ENCODE measurements at places on chromosomes 16 and 17.

- DNase-seq: no peak
Measured at GRCh38 chr16:88634141-88634993, 4.0 kb upstream of the IL17C start.

DNA sequence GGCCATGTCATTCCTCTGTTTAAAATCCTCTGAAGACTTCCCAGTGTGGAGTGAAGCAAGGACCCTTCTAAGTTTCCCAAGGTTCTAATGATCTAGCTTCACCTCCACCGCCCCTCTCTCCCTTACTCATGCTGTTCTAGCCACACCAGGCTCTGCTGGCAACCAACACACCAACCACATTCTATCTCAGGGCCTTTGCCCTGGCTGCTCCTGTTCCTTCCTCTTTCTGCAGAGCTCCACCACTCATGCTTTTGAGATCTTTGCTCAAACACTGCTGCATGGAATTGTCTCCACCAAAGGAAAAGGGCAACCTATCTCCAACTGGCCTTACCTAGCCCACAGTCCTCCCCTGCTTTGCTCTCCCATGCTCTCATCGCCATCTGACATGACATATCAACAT lies 128.7 kb downstream of the XYLT1 start:
- DNase-seq: no peak

- no peak for DNase-seq
Measured at GRCh38 chr17:73998249-73998648, 205.2 kb upstream of the RPL38 start.

DNA sequence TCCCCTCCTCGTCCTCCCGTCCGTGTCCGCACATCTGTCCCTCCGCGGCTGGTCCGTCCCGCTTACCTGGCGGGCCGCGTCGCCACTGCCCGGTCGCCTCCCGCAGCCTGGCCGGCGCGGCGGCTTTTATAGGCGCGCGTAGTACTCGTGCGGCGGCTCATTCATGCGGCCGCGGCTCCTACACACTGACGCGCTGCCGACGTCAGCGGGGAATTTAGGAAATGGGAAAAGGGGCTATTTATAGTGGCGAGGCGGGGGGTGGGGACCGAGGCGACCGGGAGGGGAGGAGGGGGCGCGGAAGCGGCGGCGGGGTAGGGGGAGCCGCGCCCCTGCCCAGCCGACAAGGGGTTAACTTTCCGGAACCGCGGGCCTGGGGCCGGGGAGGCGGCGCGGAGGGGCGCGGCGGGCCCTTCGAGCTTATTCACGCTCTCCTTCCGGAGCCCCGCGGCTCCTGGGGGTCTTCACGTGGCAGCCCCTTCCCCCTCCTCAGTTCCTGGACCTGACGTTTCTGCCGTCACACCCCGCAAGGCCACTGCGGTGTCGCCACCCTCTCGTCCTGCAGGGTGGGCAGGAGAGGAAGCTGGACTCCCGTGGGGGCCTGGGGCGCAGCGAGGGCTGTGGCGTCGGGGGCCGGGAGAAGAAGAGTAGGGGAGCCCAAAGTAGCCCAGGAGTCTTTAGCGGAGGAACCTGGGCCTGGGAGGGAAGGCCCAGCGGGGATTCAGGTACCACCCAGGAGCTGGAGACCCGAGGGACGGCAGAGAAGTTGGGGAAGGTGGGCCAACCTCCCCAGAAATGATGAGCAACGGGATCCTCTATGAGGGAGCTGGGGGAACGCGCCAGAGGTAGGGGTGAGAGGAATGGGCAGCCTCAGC lies 3.6 kb upstream of the HIC1 start:
- DNase-seq: no peak

GRCh38 chr16:89199241-89200123 lies 855 bp downstream of the SLC22A31 start:
- no peak for DNase-seq

GRCh38 chr16:85344502-85345128 lies 232.3 kb upstream of the CIBAR2 start:
- DNase-seq: no peak

DNA sequence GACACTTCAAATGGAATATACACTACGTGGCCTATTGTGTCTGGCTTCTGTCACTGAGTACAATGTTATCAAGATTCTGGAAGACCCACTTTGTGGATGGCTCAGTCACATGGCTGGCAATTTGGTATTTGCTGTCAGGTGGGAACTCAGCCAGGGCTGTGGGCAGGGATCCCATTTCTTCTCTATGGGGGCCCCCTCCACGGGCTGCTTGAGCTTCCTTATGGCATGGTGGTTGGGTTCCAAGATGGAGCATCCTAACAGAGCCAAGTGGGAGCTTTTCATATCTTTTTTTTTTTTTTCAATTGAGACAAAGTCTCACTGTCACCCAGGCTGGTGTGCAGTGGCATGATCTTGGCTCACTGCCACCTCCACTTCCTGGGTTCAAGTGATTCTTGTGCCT lies 18.0 kb upstream of the CEP20 start:
- DNase-seq: no peak

GRCh38 chr17:34374457-34374856 lies 11.4 kb upstream of the CCL1 start:
- no peak for DNase-seq

GRCh38 chr17:49443862-49444261 lies 29.2 kb upstream of the PHB1 start:
- DNase-seq: no peak

DNA sequence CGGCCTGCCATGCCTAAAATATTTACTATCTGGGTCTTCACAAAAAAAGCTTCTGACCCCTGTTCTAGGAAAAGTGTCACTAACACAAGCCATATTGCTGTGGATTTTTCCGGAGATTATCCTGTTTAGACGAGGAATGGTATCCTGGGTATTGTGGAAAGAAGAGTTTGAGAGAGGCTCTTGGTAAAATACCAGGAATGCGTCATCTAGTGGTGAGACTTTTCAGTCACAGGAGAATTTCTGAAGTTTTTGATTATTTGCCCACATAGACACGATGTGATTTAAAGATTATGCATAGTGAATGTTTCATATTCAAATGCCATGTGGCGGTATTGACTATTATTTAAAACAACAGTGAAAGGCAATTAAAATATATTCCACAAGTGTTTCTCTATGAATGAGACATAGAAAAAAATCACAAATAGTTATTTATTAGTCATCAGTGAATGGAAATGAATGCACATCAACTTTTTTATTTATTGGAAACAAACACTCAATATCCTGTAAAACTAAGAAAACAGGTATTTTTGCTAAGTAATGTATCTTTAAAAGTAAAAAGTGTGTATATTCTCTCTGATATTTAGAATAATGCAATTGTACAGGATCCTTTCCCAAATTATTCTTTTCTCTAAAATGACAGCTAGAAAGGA lies 7.8 kb downstream of the KRT28 start:
- no peak for DNase-seq

GRCh38 chr16:85017633-85018032 lies 6.3 kb upstream of the ZDHHC7 start:
- no peak for DNase-seq

DNA sequence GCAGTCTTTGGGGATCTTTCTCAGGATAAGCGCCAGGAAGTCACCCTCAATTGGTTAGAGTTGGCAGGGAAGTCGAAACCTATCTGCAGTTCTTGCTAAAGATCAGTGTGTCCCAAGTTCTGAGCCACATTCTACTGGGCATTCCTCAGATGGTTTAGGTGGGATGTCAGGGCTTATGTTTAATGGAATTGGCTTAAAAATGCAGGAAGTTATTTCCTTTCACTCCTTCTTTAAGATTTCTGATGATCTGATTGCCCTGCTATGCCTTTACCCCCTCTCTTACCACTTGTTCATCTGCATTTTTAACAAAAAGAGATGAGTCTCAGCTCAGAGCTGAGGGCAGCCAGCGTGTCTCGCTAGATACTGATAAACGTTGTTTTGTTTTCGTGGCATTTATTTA lies 30.8 kb downstream of the FOXL1 start:
- DNase-seq: no peak

DNA sequence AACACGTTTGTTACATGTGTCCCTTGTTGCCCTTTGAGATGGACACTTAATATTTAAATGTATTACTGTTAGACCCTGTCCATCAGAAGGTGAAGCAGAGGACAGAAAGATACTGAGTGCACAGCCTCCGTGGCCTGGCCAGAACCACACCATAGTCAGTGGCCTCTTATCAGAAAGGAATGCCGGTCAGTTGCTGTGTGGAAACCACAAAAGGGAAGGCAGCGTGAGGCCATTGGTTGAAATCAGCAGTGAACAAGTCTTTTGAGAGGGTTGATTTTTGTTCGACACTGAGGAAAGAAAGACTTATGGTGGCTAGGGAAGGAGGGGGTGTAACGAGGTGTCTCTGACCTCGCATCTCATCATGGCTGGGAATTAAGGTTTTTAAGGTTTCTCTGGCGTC lies 85.4 kb upstream of the CLEC18A start:
- DNase-seq: no peak

DNA sequence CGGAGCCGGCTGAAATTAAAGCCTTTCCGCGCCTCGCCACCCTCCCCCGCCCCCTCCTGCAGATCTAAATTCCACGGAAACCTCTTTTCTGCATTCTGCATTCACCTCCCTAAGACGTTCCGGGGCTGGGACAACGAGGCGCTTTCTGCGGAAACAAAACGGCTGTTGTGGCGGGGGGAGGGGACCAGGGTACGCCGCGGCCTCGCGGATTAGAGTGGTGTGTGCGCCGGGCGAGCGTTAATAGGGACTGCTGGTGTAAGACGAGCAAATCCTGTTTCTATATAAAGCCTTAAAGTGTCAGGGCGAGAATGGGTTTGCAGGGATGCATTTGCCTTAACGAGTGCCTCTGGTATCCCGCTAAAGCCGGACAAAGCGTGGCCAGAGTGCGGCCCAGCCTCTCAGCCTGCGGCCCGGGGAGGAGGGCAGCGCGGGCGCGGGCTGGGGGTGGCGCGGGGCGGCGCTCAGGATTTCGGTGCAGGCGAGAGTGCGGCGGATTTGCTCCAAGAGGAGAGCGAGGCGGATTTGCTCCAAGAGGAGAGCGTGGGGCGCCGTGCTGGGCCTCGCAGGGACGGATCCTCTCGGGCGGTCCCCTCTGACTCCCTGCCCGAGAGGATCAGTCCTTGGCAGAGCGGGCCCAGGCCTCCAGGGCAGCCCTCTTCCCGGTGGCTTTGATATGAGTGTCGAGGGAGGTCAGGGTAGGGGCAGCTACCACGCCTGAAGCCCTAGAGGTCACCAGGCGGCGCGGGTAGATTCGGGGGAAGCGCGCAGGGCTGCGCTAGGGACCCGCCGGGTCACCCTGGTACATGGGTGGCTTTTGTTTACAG lies 5.1 kb downstream of the BAHCC1 start:
- DNase-seq: no peak

DNA sequence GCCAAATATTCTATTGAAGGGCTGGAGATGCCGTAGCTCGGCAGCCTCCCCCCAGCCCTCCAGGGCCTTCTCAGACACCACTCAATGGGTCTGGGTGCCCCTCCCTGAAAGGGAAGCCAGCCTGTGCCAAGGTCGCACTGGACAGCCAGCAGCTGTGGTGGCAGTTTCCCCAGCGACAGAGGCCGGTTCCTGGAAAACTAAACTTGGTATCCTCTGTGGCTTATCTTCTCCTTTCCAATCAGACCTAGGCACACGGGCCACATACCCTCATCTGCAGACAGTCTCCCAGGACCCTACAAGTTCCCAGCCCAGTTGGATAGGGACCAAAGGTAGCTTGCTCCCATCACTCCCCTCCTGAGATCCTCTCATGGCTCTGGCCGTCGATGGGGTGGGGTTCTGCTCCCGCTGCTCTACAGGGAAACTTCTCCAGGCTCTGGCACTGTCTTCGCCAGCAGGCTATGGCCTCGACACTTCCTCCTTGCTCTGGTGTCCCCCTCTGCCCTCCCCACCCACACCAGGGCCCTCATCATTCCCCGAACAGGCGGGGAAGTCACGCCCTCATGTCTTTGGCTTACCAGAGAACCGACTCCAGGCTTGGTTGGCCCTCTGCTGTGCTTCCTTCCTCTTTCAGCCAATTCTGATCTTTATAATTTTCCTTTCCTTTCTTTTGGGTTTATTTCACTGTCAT lies 18.3 kb upstream of the IL21R start:
- DNase-seq: no peak

GRCh38 chr17:704111-704864 lies 10.4 kb downstream of the VPS53 start:
- DNase-seq: no peak

DNA sequence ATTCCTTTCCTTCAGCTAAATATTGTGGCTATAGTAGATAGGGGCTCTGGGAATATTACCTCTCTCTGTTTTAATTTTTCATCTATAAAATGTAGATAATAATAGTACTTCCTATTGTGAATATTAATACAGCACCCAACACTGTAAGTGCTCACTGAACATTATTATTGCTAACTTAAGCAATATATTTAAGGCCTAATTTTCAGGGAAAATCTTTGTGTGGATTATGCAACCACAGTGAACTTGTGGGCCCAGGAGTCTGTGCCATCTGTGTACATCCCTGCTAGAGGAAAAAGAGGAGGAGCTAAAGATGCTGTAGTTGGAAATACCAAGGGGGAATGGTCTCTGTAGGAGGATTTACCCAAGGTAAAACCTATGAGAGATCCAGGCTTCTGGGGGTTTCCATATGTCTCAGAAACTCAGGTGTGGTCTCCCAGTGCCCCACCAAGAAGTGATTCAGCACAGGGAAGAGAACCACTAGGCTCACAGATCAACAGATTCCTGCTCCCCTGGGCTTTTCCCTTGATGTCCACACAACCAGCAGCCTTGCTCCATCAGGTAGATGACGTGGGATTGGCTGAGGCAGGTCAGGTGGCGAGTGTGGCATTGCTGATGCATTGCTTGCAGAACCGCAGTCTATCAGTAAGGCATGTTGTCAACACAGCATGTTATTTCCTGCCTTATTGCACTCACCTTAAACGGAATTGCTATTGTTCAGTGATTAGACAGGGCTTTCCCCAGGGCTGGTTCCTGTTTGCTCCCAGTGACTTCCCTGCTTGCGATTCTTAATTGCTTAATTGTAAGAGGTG lies 1.6 kb upstream of the N4BP1 start:
- DNase-seq: peak; percentile 18

DNA sequence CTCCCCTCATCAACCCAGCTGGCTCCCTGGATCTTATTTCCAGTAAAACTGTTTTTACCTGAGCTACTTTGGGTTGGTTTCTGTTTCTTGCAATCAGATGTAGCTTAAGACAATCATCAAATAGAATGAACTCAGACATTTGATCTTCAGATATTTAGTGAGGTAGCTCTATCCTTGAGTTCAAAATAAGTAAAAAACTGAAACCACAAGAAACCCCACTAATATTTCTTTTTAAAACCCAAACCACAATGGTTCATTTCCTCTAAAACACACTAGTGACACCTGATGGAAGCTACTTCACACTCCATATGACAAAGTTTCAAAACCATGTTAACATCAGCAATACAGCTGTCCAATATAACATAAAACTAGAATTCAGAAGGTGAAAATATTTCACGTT lies 37.8 kb downstream of the CACNG1 start:
- DNase-seq: no peak

DNA sequence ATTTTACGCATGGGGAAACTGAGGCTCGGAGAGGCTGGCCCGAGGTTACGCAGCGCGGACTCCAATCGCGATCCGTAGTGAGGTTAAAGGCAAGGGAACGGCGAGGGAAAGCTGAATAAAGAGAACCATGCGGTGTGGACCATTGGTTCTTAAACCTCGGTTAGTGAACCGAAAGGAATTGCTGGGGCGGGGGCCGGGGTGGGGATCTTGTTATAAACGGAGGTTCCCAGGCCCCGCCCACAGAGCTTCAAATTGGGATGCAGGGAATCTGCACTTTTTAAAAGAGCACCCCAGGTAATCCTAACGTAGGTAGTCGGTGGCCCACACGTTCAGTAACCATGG lies 524 bp downstream of the IQCK start:
- DNase-seq: no peak

Data from NCI-H2081 treated with DMSO at 0.1 percent for 48 hours (cell line).